ENCODE measurements at places on chromosomes 3 and 15.

DNA sequence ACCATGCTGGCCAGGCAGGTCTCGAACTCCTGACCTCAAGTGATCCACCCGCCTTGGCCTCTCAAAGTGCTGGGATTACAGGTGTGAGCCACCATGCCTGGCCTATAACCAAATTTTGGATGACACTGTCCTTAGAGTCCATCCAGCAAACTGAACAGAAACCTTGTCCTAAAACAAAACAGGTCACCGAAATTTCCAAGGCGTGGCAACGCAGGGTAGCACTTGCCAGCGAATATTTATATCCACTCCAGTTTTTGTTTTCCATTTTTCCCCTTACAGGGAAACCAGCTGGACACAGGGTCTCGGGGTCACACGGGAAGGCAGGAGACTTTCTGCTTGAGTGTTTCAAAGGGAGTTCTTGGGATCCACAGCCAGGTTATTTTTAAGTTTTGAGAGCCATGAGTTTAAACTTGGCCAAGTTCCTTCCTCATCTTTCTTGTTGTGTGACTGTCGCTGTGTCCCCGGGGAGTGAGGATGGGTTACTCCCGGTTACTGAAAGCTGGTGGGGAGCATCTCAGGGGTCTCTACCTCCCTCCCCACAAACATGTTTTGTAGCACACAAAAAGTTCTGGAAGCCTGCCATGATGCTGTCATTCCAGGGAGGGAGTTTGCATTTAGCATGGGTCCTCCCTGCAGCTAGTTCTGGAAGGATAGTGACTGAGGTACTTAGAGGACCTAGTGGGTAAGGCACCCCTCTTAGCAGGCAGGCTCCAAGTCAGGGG lies 12.6 kb downstream of the LIMD1 start:
- no peak for DNase-seq

GRCh38 chr3:108393128-108393900 lies 97.0 kb downstream of the HHLA2 start:
- no peak for DNase-seq

DNA sequence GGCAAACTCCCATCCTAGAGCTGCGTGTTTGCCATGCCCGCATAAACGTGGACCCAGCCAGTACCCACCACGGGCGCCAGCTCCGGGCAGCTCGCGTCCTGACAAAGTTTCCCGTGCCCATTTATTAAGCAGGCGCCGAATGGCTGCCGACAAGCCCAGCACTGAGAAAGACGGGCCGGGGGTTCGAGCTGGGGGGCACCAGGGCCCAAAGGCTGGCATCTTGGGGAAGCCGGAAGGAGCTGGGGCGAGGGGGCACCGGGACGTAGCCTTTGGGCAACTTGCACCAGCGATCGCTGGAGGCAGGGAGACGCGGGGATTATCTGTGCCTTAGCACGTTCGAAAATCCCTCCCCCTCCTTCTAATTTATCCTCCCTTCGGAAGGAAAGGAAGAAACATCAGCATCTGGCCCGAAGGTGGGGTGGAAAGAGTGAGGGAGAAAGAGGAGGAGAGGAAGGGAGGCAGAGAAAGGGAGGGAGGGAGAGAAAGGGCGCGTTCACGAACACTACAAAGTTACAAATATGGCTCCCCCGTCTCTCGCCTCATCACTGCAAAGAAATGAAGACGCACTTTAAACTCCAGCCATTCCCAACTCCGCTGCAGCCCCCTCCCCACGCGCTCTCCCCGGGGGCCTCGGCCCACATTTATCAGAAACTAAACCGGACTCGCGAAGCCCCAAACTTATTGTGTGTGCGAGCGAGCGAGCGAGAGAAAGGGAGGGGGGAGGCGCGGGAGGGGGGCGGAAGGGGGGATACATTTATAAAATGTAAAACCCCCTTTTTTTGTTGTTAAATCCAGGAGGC lies 1.0 kb downstream of the ANP32A start:
- DNase-seq, result peak; percentile 62

DNA sequence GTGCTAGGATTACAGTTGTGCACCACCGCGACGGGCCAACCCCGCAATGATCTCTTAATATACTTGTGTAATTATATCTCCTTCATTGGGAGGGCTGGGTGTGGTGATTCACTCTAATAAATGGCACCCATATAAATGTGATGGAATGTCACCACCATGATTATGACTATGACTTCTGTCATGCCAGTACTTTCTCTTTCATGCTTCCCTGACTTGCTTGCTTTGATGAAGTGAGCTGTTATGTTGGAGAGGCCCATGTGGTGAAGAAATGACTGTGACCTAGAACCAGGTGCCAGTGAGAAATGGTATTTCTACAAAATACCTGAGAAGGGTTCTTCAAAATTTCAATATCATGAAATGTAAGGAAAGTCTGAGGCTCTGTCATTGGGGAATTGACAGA lies 24.4 kb upstream of the TP63 start:
- DNase-seq, result no peak

DNA sequence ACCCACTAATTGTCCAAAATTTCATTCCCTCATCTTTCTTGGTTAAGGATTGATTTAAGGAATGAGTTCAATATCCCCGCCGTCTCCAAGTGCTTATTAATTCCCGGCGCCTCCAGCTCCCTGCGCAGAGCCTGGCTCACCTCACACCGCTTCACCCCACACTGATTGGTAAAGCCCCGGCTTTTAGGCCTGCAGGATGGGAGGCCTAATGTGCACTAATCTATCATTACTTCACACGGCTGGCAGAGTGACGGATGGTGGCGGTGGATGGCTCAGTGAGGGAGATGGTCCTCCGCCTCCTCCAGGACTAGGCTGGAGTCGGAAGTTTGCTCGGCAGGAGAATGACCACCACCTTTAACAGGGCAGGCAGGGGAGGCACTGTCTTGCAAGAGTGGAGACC lies 81.7 kb downstream of the MEGF11 start:
- DNase-seq, result no peak

DNA sequence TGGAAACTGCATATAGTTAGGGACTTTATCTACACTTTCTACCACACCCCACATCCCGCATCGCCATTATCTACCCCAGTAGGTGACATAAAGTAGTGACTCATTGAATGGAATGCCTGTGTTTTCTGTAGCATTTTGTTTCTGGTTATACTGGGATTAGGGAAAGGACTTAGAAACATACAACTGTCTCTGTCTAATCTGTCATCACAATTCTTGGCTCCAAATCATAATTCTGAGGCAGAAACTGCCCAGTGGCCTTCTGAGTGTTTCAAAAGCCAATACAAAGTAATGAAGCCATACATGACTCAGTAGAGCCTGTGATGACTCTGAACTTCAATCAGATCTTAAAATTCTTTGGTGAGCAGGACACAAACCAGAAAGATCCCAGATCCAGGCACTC lies 115.7 kb upstream of the CHRM5 start:
- DNase-seq, result no peak

- DNase-seq, result no peak
Observed at GRCh38 chr3:4751502-4752101, 227.6 kb upstream of the BHLHE40 start.

GRCh38 chr3:41467481-41467880 lies 268.2 kb downstream of the CTNNB1 start:
- no peak for DNase-seq

- DNase-seq, result peak; percentile 13
Observed at GRCh38 chr3:39668420-39668819, 141.0 kb upstream of the MYRIP start.

- no peak for DNase-seq
Observed at GRCh38 chr15:50905055-50905454, 3.4 kb upstream of the AP4E1 start.

DNA sequence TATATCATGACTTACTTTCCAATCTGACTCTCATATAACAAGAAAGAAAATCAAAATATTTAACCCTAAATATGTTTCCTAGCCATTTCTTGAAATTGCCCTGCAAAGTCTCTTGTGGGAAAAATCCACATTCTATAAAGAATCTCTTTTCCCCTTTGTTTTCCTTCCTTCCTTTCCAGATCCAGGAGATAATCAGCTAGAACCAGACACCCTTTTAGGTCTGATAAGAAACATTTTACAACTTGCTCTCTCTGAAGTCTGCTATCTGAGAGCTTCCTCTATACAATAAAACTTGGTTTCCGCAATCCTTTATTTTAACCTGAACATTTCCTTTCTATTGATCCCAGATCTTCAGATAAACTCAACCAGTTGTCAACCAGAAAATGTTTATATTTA lies 100.5 kb upstream of the RNU6-1 start:
- no peak for DNase-seq

DNA sequence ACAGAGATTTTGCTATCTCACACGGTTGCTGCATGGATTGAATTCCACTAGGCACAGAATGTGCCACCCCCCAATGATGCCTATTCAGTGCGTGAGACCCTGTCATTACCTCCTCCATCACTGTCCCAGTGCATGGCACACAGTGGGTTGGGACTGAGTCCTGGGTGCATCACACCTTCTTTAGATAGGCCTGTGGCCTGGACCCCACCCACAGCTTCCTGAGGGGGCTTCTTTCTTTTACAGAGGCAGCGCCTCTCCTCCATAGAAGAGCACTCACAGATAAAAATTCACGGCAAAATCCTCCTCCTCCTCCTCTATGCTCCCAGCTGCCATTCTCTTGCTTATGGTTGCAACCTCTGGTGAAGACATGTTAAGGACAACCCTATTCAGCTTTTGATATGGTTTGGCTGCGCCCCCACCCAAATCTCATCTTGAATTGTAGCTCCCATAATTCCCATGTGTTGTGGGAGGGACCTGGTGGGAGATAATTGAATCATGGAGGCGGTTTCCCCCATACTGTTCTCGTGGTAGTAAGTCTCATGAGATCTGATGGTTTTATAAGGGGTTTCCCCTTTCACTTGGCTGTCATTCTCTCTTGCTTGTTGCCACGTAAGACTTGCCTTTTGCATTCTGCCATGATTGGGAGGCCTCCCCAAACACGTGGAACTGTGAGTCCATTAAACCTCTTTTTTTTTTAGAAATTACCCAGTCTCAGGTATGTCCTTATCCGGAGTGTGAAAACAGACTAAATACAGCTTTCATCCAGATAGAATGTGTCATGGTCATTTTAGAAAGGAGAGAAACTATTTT lies 147.6 kb downstream of the KLF13 start:
- peak; percentile 55 for DNase-seq

GRCh38 chr3:57939775-57940174 lies 68.4 kb upstream of the FLNB start:
- no peak for DNase-seq

GRCh38 chr15:73927003-73927475 lies 777 bp downstream of the LOXL1 start:
- DNase-seq, result peak; percentile 60

DNA sequence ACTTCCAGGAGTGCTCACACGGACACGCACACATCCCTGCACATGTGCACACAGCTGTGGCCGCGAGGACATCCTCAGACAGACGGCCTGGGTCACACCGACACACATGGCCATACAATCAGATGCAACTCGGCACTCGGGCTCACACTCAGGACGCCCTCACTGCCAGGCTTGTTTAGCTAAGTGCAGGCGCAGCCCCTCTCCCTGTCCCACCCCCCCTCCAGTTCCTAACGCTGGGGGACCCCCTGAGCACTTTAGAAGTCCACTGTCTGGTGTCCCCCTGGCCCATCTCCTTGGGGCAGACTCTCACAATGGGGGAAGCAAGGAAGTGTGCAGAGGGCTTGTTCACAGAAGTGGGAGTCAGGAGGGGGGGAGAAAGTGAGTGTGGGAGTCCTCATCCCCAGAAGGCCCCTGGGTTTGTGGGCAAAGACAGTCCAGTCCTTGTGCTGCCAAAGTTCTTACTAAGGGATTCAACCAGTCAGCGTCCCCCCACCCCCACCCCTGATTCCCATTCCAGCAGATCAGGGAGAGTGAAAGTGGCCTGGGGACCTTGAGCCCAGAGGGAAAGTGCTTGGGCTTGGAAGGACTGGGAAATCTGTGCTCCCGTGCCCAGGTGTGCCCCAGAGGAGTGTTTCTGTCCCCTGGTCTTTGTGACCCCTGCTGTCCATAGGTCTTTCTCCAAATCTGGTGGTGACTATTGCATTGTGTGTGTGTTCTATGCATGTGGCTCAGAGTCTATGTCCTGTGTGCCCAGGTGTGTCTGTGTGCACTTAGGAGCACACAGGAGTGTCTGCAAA lies 767 bp upstream of the GATA2 start:
- DNase-seq, result no peak

DNA sequence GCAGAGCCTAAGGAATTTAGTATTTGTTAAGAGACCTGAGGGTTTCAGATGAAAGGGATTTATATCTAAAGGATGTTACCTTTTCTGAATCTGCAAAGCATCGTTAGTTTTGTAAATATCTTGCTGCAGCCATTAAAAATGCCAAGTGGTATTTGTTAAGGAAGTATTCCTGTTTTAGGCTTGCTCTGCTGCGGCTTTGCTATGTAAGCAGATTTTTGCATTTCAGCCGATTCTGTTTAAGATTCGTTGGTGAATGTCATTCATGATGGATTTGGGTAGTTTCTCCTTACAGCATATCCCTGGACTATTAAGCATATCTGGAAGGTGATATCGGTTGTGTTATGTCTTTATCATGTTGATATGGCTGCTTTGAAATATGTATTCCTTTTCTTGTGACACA lies 1.0 kb downstream of the USP8 start:
- no peak for DNase-seq

GRCh38 chr15:91589360-91589759 lies 264.1 kb upstream of the SLCO3A1 start:
- peak; percentile 22 for DNase-seq

GRCh38 chr3:36155515-36155914 lies 224.8 kb upstream of the STAC start:
- DNase-seq, result no peak

DNA sequence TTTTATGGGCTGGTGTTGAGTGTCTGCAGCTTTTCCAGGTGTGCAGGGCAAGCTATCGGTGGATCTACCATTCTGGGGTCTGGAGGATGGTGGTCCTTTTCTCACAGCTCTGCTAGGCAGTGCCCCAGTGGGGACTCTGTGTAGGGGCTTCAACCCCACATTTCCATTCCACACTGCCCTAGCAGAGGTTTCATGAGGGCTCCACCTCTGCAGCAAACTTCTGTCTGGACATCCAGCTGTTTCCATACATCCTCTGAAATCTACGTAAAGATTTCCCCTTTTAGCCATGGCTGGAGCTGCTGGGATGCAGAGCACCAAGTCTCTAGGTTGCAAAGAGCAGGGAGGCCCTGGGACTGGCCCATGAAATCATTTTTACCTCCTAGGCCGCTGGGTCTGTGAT lies 11.6 kb downstream of the RFX7 start:
- DNase-seq, result no peak

- DNase-seq, result no peak
Observed at GRCh38 chr3:183494341-183494740, 61.2 kb downstream of the KLHL6 start.

Data from activated CD4-positive, alpha-beta T cell treated with anti-CD3 and anti-CD28 coated beads for 36 hours (primary cell).